Placental pericyte (primary cell): ENCODE measurements at places on chromosomes 4 and X. TPM values are rescaled to one million over a fixed set of nuclear protein-coding genes. Genes with fewer than 3 reads are reported as not detected.

The EGF gene
- 0.22 and 1.6 TPM in 2 replicates for total RNA-seq

The GABRA4 gene
- not detected in 2 replicates for total RNA-seq

The CLDN34 gene
- not detected in 2 replicates for total RNA-seq

The FBXL5 gene
- total RNA-seq, result 96.1 and 109 TPM in 2 replicates

The GJB1 gene
- total RNA-seq, result not detected in 2 replicates

The RPL9 gene
- 1,608 and 1,691 TPM in 2 replicates for total RNA-seq

The PIN4 gene
- 4.2 and 7.4 TPM in 2 replicates for total RNA-seq

The MTNR1A gene
- total RNA-seq, result 0.14 TPM in 1 of 2 replicates, not detected in the other

The TRPC5OS gene
- not detected in 2 replicates for total RNA-seq

The ASMT gene
- total RNA-seq, result 0.22 and 0.57 TPM in 2 replicates

The H2BW2 gene
- not detected in 2 replicates for total RNA-seq

The PABPC5 gene
- 0.29 TPM in 1 of 2 replicates, not detected in the other for total RNA-seq

The GAB3 gene
- 0.44 and 0.57 TPM in 2 replicates for total RNA-seq

The COL4A5 gene
- total RNA-seq, result 90.6 and 119 TPM in 2 replicates

The COL4A6 gene
- total RNA-seq, result 11.9 and 30.0 TPM in 2 replicates

The HMGN5 gene
- total RNA-seq, result 1.1 TPM in 2 replicates

The ZNF711 gene
- total RNA-seq, result 0.57 TPM in 1 of 2 replicates, not detected in the other

The ATP7A gene
- total RNA-seq, result 12.0 and 20.2 TPM in 2 replicates

The IL9R gene
- not detected in 2 replicates for total RNA-seq

The BEND2 gene
- not detected in 2 replicates for total RNA-seq

The SPANXN5 gene
- not detected in 2 replicates for total RNA-seq
